ENCODE measurements at places on chromosomes 11 and 22. TPM values are rescaled to one million over a fixed set of nuclear protein-coding genes. Genes with fewer than 3 reads are reported as not detected.

- no peak for DNase-seq
Observed at GRCh38 chr22:23574371-23574811, 5.7 kb downstream of the IGLL1 start.

DNA sequence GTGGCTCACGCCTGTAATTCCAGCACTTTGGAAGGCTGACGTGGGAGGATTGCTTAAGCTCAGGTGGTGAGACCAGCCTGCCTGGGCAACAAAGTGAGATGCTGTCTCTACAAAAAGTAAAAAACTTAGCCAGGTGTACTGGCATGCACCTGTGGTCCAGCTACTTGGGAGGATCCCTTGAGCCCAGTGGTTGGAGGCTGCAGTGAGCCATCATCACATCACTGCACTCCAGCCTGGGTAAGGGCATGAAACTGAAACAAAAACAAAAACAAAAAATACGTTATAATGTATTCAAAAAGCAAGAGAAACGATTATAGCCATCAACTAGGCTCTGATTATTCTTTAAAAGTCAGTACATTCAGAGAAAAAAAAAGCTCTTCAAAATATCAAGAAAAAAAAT is 62.5 kb downstream of the TCF20 start:
- no peak for DNase-seq

GRCh38 chr22:35133702-35134380 is 67.9 kb downstream of the ISX start:
- no peak for DNase-seq

IFITM10 gene
- not detected for total RNA-seq

DNA sequence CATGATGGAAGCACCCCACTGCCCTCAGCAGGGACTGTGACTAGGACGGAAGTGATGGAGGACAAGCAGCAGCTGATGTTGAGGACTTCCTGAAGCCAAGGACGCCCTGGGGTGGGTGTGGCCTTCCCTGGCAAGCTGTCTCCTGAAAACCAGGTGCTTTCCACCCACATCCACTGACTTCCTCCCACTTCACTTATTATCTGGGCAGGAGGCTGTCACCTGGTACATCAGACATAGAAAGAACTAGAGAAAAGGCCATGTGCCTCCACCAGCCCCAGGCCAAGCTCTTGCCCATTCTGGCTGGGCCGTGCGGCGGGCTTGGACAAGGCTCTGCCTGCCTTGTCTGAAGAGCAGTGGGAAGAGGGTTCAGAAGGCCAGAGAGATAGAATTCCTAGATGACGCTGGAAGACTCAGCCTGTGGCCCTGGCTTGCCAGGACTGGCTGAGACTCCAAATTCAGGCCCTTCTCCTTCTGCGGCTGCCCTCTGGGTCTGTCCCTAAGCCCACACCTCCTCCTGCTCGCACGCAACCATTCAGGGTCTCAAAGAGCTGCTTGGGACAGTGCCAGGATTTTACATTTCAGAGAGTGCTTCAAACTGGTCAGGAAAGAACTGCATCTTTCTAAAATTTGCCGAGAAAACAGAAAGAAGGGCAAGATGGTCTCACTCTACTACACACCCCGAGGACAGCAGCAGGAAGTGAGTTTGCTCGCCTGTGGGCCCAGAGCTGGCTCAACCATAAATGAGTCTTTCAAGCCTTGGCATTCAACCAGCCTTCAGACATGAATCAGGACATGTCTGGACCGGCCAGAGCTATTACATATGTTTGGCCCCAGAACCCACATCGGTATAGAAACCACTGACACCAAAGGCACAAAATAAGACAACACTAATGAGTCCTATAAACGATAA is 13.3 kb downstream of the ARHGAP1 start:
- DNase-seq: no peak
